ENCODE measurements at places on chromosomes 1 and 21.

DNA sequence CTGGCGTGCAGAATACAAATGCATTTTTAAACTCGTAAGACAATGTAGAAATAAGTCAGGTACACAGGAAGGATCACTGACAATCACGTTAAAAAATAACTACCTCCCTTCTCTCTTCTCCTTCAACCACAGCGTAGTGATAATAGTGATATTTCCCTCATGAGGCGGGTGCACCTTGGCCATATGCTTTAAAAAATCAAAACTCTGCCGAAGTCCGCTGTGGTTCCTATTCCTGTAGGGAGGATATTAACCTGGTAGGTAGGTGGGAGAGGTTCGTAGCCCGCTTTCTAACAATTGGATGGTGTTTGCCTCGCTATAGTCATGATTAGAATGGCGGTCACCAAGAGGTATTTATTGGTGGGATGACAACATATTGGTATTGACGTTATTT is 732 bp downstream of the GREM2 start:
- no peak for DNase-seq

DNA sequence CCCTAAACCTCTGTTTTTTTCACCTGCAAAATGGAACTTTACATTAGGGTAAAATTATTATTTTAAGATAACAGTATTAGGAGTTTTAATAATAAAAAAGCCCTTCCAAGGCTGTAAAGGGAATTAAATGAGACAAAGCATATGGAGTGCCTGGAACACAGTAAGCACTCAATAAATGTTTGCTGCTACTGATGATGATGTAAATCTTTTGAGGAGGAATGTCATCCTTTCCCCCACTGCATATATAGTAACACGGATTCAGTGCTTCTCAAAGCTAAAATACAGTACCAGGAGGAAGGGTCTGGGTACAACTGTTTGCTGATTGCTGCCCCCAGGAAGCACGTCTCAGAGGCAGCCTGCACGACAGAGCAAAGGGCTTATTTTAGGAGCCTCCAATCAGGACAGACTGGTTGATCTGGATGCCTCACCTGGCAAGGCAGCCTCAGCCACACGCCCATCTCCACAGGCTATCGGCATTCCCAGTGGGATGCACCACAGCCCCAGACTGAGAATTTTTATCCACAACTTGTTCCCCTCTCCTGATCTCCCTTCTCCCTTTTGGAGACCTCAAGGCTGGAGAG is 64.4 kb downstream of the GADD45A start:
- DNase-seq = no peak

DNA sequence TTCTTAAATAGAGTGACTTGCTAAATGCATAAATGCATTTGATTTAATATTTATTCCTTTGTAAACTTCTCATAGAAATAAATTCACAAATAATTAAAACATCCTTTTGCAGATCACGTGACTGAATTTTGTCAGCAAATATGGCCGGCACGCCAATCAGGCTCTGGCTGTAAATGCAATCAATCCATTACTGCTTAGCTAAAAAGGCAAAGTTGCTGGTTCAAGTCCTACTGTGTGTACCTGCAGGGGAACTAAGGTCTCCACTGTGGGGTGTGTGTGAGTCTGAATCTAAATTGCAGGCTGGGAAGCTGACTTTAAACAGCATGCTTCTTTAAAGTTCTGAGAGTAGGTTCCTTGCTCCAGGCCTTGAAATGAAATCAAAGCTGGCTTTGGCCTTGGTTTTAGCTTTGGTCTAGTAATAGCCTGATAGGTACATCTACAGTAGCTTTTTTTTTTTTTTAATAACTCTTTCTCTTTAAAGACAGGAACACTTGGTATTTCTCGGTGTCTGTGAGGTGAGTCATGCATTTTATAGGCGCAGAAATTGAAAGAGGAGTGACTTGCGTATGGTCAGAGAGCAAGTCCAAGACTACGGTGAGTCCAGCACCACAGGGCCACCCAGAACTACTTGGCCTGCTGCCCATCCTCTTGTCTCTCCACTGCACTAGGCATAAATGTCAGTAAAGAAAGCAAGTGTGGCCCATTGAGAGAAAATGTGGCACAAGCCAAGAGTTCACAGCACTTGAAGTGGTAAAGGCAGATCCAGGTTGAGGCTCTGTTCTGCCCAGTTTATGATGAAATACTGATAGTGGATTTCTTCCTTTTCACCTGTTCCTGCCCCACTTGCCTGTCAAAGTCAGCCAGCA is 36.2 kb upstream of the LYST start:
- DNase-seq = no peak

GRCh38 chr1:108831225-108831624 is 25.7 kb downstream of the AKNAD1 start:
- DNase-seq = no peak

- DNase-seq = no peak
These were observed 1.0 kb downstream of the PRDX6 start for GRCh38 chr1:173478094-173478674.

GRCh38 chr1:71245246-71245645 is 164.4 kb upstream of the ZRANB2 start:
- no peak for DNase-seq

DNA sequence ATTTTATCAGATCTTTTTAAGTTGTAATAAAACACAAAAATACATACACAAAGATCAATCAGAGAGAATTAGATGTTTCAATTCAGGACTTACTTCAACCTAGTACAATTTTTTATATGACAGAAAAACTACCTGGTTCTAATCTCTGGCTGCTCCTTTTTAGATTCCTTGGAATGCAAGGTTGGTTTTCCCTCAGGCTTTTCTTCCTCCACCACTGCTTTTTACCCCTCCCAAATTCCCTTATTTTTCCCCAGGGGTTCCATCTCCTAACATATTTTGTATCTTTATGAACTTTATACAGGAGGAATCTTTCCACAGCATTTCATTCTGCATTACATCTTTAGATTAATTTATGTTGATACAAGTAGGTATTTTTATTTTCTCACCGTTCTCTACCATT is 33.2 kb downstream of the PIK3R3 start:
- DNase-seq = no peak

DNA sequence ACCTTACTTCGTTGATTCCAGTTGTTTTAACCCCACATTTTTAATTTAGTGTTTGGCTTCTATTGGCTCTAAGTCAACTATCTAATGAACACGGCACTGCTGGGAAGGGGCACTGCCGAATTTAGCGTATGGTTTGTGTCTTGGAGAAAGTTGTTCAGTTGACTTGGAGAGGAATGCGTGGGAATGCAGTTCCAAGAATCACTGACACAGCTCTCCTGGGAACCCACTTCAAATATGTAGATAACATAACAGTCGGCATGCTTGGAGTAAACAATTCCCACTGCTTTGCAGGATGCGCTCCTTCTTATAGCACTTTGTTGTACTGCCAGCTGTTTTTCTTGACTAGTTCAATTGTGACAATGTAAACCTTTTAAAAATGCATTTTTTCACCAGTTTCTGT is 104.3 kb downstream of the RYR2 start:
- DNase-seq = no peak

GRCh38 chr1:26785611-26786436 is 1.9 kb upstream of the PIGV start:
- no peak for DNase-seq

GRCh38 chr1:60949154-60949825 is 133.1 kb upstream of the NFIA start:
- DNase-seq = no peak

- DNase-seq = no peak
These were observed 8.3 kb upstream of the KIAA0040 start for GRCh38 chr1:175200678-175201521.

DNA sequence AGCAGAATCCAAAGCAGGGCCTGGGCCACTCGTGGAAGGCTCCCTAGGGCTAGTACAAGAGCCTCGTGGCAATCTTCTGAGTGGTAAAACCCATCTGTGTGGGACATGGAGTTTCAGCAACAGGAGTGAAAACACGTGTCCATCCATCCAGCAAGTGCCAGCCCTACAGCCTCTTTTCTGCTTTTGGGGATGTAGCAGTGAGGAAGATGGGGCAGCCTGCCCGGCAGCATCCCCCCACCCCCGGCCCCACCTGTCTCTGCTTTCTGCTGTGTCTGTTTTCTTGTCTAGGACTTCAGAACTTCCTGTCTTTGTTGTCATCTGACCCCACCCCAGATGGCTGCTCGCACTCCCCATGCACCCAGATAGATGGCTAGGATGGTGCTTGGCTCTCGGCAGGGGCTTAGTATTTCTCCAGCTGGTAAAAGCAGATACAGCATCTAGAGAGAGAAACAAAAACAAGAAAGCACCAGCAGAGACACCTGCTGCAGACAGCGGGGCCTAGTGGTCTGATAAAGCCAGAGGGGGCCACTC is 1.5 kb downstream of the CPTP start:
- no peak for DNase-seq

DNA sequence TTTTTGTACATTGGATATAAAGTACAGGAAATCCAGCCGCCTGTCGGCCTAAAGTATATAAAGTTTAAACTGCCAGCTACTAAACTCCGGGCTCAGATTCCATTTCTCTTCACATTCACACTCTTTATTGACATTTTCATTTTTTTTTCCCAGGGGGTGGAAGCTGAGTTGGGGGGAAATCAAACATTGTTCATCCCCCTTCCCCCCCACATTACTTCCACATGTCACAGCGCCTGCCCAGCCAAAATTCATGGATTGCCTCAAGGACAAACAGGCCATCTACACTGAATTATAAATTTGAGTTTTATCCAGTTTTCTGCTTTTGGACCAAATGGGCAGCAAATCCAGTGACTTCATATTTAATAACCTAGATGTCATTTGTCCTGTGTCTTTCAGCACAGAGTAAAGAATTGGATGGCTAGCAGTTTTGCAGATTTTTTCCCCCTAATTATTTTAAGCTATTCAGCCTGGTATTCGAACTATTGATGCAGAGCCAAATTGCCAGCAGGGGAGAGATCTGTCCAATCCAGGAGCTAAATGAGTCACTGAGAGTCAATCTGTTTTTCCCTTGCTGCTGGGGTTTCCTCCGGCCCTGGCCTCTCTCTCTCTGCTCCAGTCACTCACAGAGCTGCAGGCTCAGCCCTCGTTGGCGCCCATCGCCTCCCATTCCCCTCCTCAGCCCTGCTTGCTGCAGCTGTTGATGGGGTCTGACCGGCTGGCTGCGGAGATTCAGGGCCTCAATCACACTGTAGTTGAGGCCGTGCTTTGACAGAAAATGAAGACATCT is 98.0 kb downstream of the LMO4 start:
- DNase-seq = no peak

- no peak for DNase-seq
These were observed 315.2 kb downstream of the ASTN1 start for GRCh38 chr1:176849281-176849680.

DNA sequence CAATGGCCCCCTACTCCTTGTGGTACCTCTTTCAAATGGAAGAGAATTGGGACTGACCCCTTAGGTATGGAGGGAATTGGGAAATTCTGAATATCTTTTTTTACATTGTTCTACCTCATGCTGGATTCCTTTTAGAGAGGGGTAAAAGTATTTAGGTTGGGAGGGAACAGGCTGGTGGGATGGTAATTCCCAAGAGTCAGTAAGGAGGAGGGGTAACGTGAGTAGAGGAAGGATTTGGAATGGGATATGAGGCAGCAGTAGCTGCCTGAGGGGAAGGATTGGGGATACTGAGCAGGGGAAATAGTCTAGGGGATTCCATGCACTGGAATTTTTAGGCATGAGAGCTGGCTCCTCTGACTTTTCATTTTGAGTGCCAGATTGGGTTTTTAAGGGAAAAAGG is 3.8 kb upstream of the AADACL3 start:
- DNase-seq = no peak

DNA sequence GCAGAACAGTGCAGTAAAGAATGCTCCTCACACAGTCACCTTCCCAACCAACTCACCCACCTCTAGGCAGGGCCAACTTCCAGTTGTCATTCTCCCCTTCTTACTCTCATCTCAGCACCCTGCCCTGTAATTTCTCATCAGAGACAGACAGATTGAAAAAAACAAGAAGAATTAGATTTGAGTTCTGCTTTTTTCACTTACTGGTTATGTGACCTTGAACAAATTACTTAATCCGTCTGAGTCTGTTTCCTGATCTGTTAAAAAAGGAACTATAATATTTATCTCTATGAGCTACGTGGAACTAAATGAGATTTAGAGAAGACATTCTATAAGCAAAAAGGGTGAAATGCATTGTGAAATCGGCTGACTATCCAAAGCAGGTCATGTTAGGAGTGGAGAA is 330.3 kb downstream of the ZNF326 start:
- DNase-seq = no peak

GRCh38 chr1:209710847-209711246 is 6.2 kb downstream of the HSD11B1 start:
- no peak for DNase-seq

GRCh38 chr1:237774246-237774645 is 116.5 kb downstream of the ZP4 start:
- DNase-seq = no peak

DNA sequence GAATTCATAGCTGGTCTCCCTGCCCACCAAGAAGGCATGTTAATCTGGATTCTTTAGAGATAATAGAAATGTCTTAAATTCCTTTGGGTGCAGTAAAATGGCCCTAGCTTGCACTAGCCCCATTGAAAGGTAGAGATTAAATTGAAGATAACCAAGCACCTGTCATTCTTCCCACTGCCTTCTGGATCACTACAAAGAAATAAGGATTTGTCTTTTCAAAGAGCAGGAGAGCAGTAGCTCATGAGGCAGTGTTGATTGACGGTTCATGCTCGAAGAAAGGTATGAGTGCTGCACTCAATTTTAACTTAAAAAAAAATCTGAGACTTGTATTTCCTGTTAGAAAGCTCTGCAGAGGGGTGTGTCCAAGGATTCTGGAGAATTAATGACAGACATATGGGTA is 74.9 kb upstream of the F3 start:
- DNase-seq = no peak

DNA sequence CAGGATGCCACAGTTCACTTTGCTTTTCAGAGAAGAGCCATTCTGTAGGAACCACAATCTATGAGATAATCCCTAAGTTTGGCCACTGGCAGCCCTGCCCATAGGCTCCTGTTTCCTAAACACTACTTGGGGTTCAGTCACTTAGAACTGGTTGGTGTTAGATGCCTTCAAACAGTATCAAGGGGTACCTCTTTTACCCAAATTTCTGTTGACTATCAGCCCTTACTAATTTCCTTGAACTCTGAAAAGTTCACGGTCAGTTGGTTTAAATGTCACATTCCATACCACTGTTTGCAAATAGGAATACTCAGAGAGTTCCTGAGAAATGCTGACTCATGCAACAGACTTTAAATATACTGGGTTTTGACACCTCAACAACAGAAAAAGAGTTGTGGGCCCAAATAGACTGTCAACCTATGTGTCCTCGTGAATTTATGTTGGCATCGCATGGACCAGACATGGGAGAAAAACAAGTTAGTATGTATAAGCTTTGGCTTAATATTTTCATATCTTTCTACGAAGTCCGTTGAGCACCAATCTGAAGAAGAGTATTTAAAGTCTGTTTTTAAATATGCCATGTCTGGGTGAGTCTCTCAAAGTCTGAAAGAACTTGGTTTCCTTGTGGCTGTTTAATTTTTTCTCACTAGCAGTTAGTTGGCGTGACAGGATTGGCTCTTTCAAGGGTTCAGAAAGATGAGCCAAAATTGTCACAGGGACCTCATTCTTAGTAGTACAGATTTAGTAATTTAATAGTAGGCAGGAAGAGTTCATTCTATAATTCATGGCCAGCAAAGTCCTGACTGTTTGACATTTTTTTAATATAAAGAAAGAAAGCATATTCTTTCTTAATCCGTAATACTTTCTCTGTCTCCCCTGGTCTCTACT is 56.5 kb upstream of the ZNF326 start:
- DNase-seq = no peak

Measured in DMS 273 treated with DMSO at 0.1 percent for 48 hours (cell line).